ENCODE measurements at places on chromosomes 7 and 10.

DNA sequence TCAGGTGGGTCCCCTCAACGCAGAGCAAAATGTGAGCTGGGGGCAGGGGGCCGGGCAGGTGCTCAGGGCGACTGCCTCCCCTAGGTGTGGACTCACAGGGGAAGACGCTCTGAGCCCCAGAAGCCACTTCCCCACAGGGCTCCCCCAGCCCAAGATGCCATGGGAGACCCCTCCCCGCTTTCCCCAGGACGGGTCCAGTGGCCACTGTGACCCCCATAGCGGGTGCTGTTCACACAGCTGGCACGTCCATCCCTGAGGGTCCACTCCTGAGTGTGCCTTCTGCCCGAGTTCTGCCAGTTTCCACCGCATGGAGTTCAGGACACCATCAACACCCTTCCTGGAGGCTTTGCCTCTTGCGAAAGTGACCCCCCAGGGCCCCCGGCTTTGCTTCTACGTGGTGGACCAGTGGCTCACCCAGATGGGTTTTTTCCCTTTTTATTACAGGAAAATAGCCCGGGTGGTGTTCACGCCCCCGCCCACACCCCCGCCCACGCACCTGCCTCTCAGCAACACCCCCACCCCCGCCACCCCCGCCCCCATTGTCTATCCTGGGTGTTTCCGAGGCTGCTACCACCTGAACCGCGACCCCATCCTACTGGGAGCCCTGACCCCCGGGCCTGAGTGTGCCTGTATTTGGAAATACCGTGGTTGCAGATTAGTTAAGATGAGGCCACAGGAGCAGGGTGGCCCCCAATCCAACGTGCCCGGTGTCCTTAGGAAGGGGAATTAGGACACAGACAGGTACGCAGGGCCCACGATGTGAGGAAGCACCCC lies 32.0 kb downstream of the ADAP1 start:
- no peak for DNase-seq

- no peak for DNase-seq
Measured at GRCh38 chr10:43135656-43136055, 2.6 kb upstream of the CSGALNACT2 start.

DNA sequence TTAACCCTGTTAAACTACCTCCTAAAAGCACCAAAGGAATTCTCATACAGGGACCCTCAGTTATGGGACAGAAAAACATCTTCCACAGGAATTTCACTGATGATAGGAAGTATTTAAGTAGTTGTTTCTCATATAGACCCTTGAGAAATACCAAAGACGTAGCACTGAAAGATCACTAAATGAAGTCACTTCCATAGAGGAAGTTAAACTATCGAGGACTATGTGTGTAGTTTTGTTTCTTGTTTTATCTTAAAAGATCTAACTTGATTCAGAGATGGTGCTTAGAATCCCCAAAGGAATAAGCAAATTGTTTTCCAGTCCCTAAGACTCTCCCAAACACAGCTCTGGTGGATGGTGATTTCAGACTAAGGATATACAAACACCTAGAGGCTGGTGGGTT lies 94.8 kb upstream of the AFAP1L2 start:
- DNase-seq = no peak

DNA sequence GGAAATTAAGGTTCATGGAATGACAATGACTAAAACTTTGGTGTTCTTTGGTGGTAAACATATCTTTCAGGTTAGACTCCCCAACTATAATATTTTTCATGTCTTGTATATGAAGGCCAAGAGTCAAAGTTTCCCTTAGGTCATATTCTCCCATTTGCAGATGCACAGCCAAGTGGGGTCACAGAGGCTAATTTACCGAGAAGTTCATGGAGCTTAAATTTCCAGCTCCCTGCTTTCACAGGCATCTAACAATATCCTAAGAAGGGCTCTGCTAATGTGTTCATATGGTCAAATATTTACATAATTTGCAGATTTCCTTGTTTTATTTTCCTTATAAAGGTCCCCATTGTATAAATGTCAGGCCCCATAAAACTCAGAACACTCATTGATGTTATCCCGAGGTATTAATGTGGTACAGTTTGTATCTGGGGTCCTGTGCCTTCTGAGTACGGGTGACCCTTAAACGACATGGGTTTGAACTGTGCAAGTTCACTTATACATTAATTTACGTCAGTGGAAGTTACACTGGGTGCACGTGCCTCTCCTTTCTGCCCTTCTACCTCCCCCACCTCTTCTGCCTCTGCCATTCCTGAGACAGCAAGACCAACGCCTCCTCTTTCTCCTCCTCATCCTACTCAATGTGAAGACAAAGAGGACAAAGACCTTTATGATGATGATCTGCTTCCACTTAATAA lies 185.9 kb upstream of the HPS1 start:
- DNase-seq = no peak

- DNase-seq = no peak
Measured at GRCh38 chr7:47031786-47032535, 550.0 kb downstream of the TNS3 start.

DNA sequence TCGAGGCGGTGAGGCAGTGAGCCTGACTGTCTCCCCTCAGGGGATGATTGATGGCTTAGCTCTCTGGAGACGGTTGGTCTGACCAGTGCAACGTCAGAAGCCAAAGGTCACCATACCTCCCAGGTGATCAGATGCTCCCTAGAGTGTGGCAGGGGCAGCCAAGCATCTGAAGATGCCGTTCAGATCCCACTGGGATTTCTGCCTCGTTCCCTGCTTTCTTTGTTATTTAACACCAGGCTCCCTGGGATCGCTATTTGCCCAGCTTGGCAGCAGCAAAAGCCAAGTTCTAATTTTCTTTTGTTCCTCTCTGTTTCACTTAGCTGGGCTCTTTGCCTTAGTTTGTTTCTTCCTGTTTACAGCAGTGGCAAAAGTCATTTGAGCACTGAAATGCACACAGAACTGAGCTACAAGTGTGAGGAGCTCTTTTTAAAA lies 53.5 kb upstream of the SVIL start:
- no peak for DNase-seq

GRCh38 chr7:147664541-147664940 lies 926.0 kb upstream of the C7orf33 start:
- DNase-seq = no peak

DNA sequence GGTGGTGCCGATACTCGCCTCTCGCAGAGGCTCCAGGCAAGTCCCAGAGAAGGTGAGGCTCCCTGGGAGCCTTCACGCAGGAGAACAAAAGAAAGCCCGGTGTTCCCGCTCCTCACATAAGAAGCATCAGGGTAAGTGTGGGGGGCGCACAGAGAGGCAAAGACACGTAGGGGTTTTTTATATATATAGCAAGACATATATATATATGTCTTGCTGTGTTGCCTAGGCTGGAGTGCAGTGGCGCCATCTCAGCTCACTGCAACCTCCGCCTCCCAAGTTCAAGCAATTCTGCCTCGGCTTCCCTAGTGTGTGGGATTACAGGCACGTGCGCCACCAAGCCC lies 61.3 kb downstream of the PDIA4 start:
- no peak for DNase-seq

- no peak for DNase-seq
Measured at GRCh38 chr7:114708646-114709045, 213.2 kb upstream of the MDFIC start.

GRCh38 chr7:4169455-4169854 lies 512.6 kb upstream of the FOXK1 start:
- no peak for DNase-seq
